ENCODE measurements at places on chromosomes 2 and 18.

DNA sequence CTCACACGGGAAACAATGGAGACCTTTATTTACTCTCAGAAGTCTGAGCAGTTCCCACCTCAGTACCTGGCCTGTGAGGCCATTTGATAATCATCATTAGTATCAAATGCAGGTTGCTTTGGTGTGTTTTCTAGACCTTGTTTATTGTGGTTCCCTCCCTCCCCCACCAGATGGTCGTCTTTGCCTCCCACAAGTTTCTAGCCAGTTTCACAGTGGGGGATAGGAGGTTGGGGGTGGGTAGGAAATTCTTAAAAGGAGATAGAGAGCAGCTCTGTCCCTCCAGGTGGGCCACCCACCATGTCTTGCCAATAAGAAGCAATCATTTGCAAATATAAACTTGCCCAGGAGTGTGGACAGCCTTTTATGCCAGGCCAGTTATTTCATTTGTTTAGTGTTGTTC, 31.3 kb downstream of the SETBP1 start:
- no peak for DNase-seq

DNA sequence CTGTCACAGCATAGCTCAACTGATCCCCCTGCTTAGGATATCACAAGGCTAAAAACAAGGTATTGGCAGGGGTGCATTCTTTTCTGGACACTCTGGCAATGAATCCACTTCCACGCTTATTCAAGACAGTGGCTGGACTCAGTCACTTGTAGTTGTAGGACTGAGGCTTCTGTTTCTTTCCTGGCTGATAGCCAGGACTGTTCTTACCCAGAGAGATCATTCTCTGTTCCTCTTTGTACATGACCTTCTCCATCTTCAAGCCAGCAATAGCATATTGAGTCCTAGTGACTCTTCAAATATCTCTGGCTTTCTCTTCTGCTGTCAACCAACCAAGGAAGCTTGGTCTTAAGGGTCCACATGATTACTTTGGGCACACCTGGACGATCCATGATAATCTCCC, 241.3 kb downstream of the RBM43 start:
- no peak for DNase-seq

- no peak for DNase-seq
Measured at GRCh38 chr2:130743278-130743677, 12.1 kb upstream of the AMER3 start.

- DNase-seq: no peak
Measured at GRCh38 chr2:70516596-70516995, 37.0 kb downstream of the TGFA start.

GRCh38 chr18:5456577-5457461, 87.0 kb downstream of the EPB41L3 start:
- no peak for DNase-seq
